ENCODE measurements at places on chromosomes 7 and 10.
A peak's percentile ranks its signal among the peaks of the same experiment; 100 is the strongest.

DNA sequence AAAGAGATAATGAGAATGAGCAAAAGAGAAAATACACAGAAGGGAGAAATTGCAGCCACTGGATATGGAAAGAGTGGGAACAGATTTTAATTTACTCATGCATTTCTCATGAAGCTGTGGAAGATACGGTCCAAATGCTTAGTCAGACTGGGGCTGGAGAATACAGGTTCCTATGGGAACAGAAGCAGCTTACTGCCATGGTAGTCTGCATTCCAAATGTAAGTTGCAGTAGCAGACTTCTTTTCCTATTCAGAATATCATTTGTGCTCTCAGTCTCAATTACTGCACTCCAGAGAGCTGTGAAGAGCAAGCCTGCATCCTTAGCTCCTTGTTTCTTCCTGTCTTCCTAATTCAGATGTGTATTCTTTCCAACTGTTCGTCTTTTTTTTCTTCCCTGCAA is 190.8 kb upstream of the TMEM196 start:
- no peak for DNase-seq

DNA sequence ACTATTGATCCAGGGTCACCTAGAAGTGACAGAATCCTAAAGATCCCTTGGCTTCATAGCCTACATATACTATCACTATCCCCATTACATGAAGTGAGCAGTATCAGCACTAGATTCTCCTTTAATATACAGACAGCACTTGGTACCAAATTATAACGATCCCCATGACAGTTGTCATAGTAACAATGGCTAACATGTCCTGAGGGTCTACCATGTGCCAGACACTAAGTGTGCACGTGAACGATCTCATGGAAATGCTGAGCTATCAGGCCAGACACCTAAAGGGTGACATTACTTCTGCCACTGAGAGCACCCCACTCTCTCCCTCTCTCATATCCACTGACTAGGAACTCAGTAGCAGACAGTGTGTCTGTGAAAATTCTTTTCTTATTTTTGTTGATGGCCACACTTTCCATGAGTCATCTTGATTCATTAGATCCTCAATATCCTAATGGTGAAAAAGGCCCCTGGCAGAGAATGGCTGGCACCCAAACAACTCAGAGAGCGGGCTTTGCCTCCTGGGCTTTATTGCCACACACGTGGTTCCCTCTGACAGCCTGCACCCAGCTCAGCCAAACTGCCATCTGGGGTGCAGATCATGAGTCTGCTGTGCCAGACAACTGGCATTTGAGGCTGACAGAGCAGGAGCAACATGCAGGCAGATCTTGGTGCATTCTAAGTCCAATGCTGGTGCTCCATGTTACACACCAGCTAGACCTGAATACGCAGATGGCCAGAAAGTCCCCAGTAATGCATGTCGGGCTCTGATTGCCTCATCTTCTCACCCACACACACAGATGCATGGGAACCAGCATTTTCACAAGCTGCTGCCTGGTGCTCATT is 176.3 kb downstream of the DGKI start:
- no peak for DNase-seq

DNA sequence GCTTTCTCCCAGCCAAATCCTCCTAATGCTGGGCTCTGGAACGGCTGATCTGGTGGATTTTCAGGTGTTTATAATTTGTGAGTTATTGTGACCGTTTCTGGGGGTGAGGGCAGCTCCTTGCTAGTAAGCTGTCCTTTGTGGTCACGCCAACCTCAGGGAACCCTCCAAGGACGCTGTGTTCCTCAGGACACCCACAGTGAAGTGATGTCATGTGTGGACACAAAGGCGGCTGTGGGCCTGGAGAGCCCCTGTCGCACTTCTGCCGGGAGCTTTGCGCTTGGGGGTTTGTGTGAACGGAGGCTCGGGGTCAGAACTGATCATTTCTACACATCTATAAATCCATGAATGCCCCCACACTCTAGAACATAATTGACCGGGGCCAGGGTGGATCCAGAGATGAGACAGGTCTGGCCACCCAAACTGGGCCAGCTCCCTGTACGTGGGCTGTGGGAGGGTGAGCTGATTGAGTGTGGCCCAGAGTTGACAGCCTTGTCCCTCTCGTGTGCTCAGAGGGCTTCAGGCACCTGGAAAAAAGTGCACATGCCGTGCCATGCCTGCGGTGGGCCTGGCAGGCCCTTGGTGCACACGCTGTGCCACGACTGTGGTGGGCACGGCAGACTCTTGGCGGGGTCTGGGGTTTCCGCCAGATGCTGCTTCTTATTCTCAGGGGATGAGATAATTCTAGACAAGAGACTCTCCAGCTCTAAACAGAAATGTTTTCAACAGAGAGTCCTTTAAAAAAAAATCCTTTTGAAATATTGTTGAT is 130.2 kb downstream of the VIPR2 start:
- no peak for DNase-seq

GRCh38 chr7:42126475-42127231 is 110.4 kb downstream of the GLI3 start:
- DNase-seq, result no peak

DNA sequence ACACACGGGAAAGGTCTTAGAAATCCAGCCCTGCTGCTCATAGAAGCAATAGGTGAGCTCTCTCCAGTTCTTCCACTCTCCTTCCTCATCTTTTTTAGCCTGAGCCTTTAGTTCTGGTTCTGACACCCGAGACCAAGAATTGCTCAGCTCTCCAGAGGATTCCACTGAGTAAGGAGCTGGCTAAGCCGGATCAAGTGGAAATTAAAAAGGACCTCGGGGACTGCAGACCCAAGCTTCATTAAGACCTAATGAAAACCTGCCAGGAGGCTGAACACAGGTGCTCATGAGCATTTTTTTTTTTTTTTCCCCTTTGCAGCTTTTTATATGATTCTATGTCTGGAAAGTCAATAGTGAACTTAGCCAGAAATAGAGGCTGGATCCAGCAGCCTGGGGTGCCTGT is 1176.0 kb upstream of the AUTS2 start:
- DNase-seq, result no peak

GRCh38 chr7:124856299-124856888 is 73.2 kb downstream of the POT1 start:
- DNase-seq, result peak; percentile 1

- no peak for DNase-seq
Observed at GRCh38 chr7:134165252-134165651, 38.1 kb downstream of the LRGUK start.

GRCh38 chr10:62015994-62016393 is 114.5 kb downstream of the ARID5B start:
- DNase-seq, result no peak

GRCh38 chr7:106122713-106123112 is 10.6 kb upstream of the SYPL1 start:
- DNase-seq, result no peak

GRCh38 chr10:26715137-26715487 is 17.6 kb downstream of the PDSS1 start:
- DNase-seq, result no peak

GRCh38 chr7:95840953-95841950 is 68.9 kb downstream of the DYNC1I1 start:
- no peak for DNase-seq

DNA sequence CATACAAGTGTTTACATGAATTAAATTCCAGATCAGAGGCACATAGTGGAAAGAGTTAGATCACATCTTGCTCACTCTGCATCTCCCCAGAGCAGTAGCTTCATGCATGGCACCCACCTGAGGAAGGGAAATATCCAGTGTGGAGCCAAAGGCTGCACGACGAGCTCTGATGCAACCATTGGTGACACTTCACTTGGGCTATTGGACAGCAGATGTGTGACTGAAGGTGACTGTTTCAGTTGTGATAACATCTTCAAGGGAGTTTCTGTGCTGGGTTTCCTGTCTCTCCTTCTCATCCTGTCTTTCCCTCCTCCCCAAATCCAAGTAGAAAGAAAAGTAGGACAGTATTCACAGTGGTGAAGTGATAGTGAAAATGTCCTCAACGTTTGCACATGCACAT is 115.0 kb downstream of the TAF3 start:
- no peak for DNase-seq

DNA sequence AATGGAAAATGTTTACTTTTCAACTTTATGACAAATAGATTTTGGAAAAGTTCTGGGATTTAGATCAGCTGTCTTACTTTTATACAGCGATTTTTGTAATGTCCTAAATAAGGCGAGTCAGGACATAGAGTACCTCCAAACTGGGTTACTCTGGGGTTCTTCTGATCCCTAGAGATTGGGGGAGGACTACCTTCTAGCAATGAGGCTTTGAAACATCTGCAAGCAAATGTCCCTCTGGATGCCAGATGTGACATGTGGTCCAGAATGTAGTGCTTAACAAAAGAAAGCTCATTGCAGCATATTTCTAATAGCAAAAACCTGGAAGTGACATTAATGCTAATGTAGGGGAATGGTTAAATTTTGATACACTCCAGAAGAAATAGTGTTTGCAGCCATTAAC is 36.1 kb downstream of the ABRAXAS2 start:
- no peak for DNase-seq

DNA sequence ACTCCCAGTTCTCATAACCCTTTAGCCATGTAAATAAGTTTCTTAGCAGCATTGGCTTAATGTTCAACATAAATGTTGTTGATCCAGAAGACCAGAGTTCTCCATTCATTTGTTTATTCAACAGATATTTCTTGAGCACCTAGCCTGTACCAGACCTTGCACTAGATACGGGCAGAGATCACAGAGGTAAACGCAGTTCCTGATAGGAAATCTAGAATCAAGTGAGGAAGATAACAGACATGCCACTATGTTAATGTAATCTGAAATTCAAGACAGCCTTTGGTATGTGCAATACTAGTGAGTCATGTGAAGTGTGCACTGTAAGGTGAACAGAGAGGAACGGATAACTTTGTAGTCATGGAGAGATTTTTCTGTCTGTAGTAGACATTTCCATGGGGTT is 3.0 kb downstream of the BUB3 start:
- DNase-seq, result no peak

DNA sequence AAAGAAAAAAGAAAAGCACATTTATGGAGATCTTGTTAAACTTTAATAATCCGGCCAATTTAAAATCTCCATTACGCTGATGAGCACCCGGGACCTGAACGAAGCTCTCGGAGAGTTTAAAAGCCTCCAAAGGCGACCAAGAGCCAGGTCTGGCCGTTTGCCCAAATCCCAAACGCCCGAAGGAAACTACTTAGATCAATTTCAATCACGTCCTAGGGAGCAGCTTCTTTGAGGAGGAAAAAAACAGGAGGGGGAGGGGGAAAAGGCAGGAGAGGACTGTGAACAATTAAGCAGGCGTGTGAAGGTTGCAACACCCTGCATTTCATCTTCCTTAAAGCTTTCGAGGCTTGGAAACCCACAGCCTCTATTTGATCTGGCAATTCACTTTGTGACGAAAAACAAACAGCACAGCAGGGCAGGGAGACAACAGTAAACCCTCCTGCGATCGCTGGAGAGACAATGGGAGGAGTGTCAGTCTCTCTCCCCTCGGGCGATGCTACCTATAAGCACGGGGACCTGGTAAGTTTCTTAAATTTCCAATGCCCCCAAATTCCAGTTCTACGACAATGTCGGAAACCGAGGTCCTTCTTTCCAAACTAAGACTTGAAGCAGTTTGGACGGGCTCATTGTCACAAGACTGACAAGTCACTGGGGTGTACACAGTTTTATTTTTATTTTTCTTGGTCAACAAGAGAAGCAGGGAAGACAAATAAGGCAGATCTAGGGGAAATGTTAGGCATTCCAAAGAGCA is 1.2 kb downstream of the KLF6 start:
- DNase-seq, result peak; percentile 56

- no peak for DNase-seq
Observed at GRCh38 chr7:151086802-151087244, 548 bp downstream of the AGAP3 start.

GRCh38 chr10:29140991-29141390 is 147.9 kb upstream of the LYZL1 start:
- DNase-seq, result no peak

DNA sequence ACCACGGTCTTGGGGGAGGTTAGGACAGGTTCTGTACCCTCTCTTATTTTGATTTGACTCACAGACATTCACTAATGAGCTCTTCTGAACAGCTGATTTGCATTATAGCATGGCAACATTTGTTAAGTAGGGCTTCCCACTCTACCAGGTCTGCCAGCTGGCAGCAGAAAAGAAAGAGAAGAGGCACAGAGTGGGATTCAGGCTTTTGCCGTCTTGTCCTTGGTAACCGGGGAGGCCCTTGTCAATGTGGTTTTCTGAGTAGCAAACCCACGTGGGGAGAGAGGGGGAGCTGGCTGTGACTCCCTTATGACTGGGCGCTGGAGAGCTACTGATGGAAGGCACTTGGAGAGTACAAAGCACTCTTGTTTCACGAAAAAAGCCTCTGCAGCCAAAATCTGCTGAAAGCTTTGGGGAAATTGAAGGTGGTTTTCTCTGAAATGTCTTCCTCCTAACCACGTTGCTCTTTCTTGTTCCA is 355.3 kb upstream of the GALNT17 start:
- DNase-seq, result peak; percentile 20

GRCh38 chr7:114910787-114911186 is 11.1 kb upstream of the MDFIC start:
- no peak for DNase-seq

DNA sequence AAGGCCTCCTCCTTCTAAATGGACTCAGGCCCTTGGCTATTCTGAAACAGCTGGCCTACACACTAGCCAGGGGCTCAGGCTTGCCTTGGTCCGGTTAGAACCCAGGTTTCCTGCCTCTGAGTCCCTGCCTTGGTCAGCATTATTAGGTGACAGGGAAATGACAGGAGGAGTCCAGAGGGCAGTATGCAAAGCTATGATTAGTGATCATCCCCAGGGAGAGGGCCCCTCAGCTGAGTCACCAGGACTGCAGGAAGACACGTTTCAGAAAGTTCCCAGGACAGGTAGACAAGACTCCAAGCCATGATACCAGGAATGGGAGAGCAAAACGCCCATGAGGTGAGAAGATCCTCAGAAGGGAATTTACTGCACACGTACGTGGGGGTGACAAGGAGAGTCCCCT is 301.1 kb upstream of the COBL start:
- no peak for DNase-seq

DNA sequence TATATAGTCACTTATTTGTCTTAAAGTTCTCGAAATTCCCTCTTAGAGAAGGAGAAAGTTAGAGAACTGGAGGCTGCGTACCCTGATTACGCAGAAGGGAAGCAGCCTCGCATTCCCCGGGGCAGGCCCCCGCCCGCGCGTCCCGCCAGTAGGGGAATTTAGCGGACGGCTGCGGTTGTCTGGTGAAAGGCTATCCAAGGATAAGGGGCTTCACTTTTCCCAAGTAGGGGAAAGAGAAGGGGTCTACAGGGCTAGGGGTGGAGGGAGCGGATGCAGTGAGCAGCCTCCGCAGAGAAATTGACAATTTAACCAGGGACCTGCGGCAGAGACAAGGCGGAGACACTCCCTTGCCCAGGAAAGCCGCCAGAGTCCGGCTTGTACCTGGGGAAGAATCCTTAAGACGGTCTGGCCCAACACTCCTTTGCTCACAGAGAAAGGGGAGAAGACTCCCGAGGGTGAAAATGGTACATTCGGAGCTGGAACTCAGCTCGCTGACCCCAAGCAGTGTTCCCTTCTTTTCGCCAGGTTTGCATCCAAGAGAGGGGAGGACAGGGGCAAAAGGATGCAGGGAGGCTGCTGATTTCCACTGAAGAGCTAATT is 994 bp upstream of the MAGI2 start:
- DNase-seq, result no peak

GRCh38 chr7:19677180-19677579 is 31.7 kb downstream of the POLR1F start:
- DNase-seq, result no peak

GRCh38 chr10:119625570-119626280 is 25.5 kb upstream of the BAG3 start:
- DNase-seq, result no peak

Data from CD4-positive, alpha-beta T cell treated with Interleukin-6 at 100 ng/mL for 8 hours (primary cell).